Hematopoietic multipotent progenitor cell (in vitro differentiated cells): ENCODE measurements at places on chromosomes 7 and 10.

DNA sequence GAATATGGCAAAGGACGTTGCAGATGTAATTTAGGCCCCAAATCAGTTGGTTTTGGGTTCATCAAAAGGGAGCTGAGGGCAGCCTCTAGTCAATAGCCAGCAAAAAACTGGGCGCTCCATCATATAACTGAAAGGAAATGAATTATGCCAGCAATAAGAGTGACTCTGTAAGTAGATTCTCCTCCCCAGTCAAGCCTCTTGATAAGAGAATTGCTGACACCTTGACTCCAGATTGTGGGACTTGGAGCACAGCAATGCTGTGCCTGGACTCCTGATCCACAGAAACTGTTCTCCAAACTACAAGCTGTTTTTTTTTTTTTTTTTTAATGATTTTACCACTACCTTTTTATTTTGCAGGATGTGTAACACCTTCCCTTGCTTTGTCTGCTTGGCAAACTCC is 25.5 kb downstream of the ZFAND4 start:
- no peak for DNase-seq

DNA sequence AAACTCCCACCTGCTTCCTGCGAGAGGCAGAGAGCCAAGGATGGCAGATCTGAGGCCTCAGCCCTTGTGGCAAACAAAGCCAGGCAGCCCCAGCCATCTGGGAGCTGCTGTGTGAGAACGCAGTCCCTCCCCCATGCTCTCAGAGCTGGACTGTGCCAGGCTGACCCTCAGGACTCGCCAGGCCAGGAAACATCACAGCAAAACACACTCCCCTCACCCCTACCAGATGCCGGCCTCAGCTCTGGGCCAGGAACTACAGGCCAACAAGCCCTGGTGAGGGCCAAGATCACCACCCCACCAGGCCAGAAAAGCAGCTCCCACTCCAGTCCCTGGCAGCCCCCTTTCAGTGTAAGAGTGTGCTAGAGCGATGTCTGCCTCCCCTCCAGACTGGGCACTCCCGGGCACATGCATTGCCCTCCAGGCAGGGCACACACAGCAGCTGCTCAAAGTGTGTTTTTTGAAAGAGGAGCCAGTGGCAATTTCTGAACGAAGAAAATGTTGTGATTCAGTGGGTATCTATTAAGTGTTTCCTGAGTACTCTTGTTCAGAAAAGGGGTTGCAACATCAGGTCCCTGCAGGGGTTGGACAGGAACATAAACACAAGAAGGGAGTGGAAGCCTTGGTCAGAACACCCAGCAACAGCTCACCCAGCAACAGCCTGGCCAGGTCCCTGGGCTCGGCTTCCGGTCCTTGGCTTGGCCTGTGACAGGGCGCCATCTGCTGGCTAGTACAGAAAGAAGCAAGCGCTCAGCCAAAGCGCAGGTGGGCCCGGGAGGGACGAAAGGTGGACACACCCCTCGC is 18.3 kb downstream of the LRRC20 start:
- DNase-seq = peak; percentile 80

DNA sequence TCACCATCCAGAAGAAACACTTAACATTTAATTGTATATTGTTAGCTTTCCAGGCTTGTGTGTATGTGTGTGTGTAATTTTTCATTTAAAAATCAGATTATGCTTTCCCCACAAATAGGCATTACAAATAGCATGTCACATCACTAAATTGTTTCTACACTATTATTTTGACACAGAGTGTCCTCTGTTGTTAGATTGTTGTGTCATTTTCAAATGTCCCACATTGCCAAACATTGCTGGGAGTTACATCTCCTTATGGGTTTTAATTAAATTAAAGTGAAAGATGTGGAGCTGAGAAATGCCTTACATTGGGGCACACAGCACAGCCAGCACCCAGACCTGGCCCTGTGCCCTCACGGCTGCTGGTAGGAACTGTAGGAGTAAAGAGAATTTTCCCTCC is 295.6 kb downstream of the ZEB1 start:
- no peak for DNase-seq

GRCh38 chr10:79350407-79351154 is 3.3 kb downstream of the PPIF start:
- DNase-seq = no peak

DNA sequence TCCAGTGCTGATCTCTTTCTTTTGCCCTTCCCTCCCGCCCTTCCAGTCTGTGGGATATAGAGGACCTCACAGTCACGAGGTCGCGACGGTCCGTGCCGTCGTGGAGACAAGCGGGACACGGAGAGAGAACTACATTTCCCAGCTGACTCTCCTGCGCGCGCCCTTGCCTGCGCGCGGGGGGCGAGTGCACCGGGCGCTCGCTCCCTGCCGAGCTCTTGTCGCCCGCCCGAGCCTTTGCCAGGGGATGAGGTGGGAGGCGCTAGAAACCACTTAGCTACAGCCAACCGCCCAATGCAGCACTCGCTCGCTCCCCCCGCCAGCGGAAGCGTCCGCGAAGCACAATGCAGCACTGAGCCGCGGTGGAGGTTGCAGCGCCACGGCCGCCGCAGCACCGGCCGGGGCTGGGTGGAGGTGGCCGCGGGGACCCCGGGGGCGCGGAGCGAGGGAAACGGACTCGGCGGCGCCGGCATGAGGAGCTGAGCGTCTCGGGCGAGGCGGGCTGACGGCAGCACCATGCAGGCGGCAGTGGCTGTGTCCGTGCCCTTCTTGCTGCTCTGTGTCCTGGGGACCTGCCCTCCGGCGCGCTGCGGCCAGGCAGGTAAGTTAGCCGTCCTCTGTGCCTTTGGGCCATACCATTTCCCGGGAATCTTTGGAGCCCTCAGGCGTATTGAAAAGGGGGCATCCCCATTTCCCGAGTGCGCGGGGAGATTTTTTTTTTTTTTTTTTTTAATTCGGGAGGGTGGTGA is at the start of gene ADAM22:
Gene ADAM22 (plus strand): TSS at position 299 of the 746 bp plus-strand sequence. CDS start 215 bp downstream, at position 514.
- DNase-seq = peak; percentile 94

- no peak for DNase-seq
Measured at GRCh38 chr7:3911685-3912084, 610.6 kb downstream of the SDK1 start.

DNA sequence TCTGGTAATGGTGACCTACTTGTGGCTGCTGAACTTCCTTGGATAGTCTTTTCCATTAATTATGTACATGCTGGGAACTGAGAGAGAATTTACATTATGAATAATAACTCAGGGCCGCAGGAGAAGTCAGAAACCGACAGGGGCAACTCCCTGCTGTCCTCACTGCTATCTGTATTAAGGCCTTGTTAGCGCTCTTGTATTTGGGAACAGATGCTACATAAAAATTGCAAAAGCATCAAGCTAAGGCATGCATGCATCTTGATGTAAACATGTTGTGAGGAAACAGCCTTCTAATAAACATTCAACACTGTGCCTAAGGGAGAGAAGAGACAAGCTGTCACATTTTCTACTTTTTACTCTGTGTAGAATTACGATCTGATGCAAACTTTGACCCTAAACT is 158.4 kb downstream of the PARD3 start:
- DNase-seq = no peak

- DNase-seq = no peak
Measured at GRCh38 chr7:2554661-2555111, 638 bp downstream of the BRAT1 start.

GRCh38 chr10:82874671-82875070 is 999.7 kb downstream of the NRG3 start:
- no peak for DNase-seq

- no peak for DNase-seq
Measured at GRCh38 chr10:114491419-114491818, 87.1 kb upstream of the AFAP1L2 start.

GRCh38 chr7:89839329-89839728 is 314.9 kb upstream of the STEAP1 start:
- DNase-seq = no peak

DNA sequence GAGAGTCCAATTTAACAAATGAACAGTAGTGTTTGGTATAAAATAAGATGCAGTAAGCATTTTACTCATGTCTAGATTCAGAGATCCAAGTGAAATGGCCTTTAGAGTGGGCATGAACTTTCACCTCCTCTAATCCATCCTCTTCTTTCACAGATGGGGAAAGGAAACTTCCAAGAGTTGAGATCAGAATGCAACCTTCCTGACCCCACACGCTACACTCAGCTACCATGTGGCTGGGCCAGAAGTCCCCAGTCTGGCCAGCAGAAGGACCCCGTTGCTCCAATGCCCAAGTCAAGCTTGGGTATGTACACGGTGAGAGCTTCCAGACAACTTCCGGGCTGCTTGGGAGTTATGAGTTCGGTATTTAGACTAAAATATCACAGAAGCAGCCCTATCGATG is 228.0 kb downstream of the ELMO1 start:
- DNase-seq = no peak

- peak; percentile 4 for DNase-seq
Measured at GRCh38 chr10:18140957-18141845, 977 bp downstream of the CACNB2 start.

DNA sequence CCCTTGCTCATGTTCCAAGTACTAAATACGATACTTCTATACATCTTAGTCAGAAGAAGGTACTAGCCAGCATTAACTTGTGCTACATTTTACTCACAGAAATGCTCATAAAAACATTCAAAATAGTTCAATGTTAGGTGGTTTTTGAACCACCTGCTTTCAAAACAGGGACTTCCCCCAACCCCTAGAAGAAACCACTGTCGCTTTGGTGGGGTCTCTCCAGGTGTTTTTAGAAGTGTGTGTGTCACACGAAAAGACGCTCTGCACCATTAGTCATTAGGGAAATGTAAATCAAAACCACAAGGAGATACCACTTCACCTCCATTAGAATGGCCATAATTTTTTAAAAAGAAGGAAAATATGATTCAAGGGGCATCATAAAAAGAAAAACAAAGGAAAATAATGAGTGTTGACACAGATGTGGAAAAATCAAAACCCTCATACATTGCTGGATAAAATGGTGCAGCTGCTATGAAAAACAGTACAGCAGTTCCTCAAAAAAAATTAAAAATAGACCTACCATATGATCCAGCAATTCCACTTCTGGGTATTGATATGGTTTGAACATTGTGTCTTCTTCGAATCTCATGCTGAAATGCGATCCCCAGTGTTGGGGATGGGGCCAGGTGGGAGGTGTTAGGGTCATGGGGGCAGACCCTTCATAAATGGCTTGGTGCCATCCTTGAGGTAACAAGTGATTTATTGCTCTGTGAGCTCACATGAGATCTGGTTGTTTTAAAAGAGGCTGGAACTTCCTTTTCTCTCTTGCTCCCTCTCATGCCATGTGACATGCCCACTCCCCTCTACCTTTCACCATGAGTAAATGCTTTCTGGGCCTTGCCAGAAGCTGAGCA is 74.2 kb downstream of the MALSU1 start:
- peak; percentile 78 for DNase-seq

DNA sequence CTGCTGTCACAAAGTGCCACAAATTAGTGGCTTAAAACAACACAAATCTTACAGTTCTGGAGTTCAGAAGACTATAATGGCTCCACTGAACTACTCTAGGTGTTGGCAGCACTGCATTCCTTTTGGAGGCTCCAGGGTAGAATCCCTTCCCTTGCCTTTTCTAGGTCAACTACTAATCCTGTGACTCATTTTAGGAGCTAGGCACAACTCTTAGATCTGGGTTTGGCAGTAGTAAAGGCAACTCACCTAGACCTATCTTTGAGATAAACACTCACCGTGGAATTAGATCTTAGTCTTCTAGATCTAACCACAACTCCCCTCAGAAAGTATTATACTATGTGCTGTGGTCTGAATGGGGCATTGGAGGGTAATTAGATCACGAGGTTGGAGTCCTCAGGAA is 60.4 kb downstream of the ANKIB1 start:
- DNase-seq = no peak

- peak; percentile 56 for DNase-seq
Measured at GRCh38 chr10:53601260-53601875, 828.8 kb upstream of the MBL2 start.

- no peak for DNase-seq
Measured at GRCh38 chr10:80356989-80357850, 639 bp downstream of the DYDC2 start.

DNA sequence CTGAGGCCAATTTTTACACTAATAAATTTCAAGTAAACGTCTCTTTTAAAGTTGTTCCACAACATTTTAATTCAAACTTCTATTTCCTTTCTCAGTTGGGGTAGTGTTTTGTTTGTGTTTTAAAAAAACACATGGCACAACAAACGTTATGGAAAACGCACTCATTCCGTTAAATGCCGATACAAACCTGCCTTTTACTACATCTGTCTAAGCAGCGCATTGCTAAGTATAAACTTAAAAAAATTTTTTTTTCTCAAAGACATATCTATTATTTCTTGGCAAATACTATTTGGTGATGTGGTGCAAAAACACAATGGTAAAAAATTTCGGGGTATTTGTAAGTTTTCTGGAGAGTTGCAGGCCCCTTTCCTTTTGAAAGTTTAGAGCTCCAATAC is 1.4 kb downstream of the SKIDA1 start:
- no peak for DNase-seq

GRCh38 chr10:78996792-78997129 is 72.0 kb upstream of the ZMIZ1 start:
- no peak for DNase-seq
